Upper lobe of right lung (tissue), 1 donor: ENCODE measurements at places on chromosomes 5 and 9.

DNA sequence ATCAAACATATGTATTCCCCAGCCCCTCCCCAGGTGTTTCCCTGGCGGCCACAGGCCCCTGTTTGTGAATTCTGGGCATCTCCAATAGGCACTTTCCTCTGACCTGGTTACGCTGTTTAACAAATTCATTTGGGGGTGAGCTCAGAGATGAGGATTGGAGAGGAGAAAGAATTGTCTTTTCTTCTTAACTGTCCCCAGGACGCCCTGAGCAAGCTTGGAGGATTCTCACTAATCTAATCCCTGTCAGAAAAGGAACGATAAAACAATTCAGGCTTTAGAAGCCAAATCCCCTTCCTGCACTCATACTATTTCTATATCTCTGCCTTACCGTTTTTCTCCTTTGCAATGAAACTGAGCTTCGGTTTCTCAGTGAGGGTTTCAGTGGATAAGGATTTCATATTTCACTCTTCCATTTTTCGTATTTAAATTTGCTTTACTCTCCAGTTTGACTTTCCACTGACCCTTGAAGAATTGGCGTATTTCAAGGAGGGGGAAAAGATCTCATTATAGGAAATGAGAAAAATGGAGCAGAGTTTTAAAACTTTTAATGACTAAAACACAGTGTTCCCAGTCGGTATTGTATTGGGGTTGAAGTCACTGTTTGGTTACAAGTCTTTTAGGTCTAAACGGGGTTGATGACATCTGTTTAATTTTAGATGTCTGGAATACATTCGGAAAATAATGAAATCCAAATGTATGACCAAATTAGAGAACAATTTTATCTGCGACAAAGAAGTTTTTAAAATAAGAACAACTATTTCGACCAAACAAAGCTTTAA, 180.1 kb downstream of the MACROH2A1 start:
- no peak overlapping the region for H3K4me3 ChIP-seq
- H3K36me3 ChIP-seq: no peaks in the 10 kb centered on the region
- no peaks in the 10 kb centered on the region for H3K27me3 ChIP-seq
- no peaks in the 10 kb centered on the region for H3K4me1 ChIP-seq

DNA sequence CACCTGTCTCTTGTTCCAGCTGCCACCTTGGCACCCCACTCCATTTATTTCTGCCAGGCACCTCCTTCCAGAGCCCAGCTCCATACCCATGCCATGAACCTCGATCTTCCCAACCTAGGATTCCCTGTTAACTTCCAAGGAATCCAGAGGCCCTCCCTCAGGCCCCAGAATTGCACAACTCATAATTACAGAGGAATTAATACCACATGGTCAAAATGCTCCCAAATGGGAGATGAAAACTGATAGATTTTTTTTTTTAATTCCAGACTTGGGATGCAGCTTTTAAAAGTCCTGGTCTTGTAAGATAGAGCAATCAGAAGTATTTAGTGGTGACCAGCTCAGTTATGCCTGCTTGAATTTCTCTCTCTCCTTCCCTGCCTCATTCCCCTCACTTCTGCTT, 96.2 kb upstream of the CCDC112 start:
- H3K27me3 ChIP-seq: no peaks in the 10 kb centered on the region
- no peaks in the 10 kb centered on the region for H3K36me3 ChIP-seq
- no peak for DNase-seq
- H3K27ac ChIP-seq: no peak overlapping the region

GRCh38 chr5:137328463-137328862, 170.7 kb downstream of the SPOCK1 start:
- H3K4me1 ChIP-seq: no peaks in the 10 kb centered on the region
- H3K36me3 ChIP-seq: no peaks in the 10 kb centered on the region
- no peak overlapping the region for H3K4me3 ChIP-seq
- H3K27me3 ChIP-seq: no peaks in the 10 kb centered on the region
- DNase-seq: no peak

DNA sequence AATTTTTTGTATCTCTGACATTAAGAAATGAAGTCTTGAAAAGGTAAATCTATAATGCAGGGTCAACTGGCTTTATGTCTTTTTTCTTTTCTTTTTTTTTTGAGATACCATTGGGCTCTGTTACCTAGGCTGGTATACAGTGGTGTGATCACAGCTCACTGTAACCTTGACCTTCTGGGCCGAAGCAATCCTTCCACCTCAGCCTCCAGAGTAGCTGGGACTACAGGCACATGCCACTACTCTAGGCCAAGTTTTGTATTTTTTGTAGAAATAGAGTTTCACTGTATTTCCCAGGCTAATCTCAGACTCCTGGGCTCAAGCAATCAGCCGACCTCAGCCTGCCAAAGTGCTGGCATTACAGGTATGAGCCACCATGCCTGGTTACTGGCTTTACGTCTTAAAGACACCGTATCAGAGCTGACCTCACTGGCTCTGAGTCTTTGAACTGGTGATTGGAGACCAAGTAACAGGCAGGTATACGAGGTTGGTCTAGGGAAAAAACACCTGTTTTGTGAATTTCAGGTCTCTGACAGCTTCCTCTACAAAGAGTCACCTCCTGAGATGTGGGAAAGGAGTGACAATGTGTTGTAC, 70.4 kb upstream of the GPBP1 start:
- H3K36me3 ChIP-seq: no peaks in the 10 kb centered on the region
- no peaks in the 10 kb centered on the region for H3K27me3 ChIP-seq
- no peak overlapping the region for H3K27ac ChIP-seq
- DNase-seq: no peak

GRCh38 chr5:116038817-116039216, 6.5 kb downstream of the ARL14EPL start:
- no peak overlapping the region for H3K27ac ChIP-seq
- no peaks in the 10 kb centered on the region for H3K4me1 ChIP-seq
- DNase-seq: no peak
- peaks cover 8% of the 10 kb centered on the region for H3K27me3 ChIP-seq

- no peaks in the 10 kb centered on the region for H3K27me3 ChIP-seq
- no peak for DNase-seq
- no peak overlapping the region for H3K4me3 ChIP-seq
- H3K36me3 ChIP-seq: no peaks in the 10 kb centered on the region
Measured at GRCh38 chr9:27183131-27183530, 74.1 kb downstream of the TEK start.

DNA sequence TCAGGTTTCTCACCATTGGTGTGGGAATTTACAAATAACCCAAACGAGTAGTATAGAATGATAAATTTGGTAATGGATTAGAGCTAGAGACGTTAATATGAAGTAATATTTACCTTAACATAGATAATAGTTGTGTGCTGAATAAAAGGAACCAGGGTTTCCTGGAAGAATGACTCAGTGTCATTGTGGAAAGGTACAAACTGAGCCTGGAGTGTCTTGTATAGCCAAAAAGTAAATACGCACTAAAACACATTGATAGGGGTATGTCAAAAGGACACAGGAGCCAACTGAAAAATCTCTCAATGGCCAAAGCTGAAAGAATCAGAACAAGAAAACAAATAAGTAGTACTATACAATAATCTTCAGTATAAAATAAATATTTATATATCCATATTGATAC, 363.5 kb downstream of the SLCO4C1 start:
- no peak overlapping the region for H3K4me3 ChIP-seq
- H3K36me3 ChIP-seq: no peaks in the 10 kb centered on the region
- DNase-seq: no peak
- no peaks in the 10 kb centered on the region for H3K27me3 ChIP-seq

- H3K27ac ChIP-seq: no peak overlapping the region
- H3K4me1 ChIP-seq: no peaks in the 10 kb centered on the region
- no peaks in the 10 kb centered on the region for H3K36me3 ChIP-seq
- H3K4me3 ChIP-seq: no peak overlapping the region
- no peaks in the 10 kb centered on the region for H3K27me3 ChIP-seq
- DNase-seq: no peak
Measured at GRCh38 chr9:98342098-98342819, 86.8 kb upstream of the TBC1D2 start.

DNA sequence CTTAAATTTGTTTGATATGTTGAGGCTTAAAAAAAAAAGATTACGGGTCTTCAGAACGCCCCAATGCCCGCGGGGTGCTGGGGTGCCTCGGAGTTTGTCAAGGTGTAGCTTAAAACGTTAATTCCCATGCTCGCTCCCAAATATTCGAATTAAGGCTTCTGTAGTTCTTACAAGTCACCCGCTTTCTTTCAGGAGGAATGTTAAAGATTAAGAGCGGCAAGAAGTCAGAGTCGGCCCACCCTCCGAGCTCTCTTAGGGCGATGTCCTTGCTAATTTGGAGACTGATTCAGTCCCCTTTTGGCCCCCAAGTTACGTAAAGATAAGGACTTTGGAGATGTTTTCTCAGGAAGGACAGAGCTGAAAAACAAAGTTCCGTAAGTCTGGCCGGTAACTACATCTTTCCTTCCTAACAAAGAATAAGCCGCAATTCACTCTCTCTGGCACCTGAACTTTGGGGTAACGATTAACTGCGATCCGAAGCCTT, 746 bp upstream of the NPM1 start:
- H3K4me3 ChIP-seq: peak overlapping the region; percentile 92
- peaks cover 18% of the 10 kb centered on the region for H3K36me3 ChIP-seq
- peak overlapping the region; percentile 91 for H3K27ac ChIP-seq
- peak; percentile 29 for DNase-seq
- peaks cover 31% of the 10 kb centered on the region for H3K4me1 ChIP-seq

DNA sequence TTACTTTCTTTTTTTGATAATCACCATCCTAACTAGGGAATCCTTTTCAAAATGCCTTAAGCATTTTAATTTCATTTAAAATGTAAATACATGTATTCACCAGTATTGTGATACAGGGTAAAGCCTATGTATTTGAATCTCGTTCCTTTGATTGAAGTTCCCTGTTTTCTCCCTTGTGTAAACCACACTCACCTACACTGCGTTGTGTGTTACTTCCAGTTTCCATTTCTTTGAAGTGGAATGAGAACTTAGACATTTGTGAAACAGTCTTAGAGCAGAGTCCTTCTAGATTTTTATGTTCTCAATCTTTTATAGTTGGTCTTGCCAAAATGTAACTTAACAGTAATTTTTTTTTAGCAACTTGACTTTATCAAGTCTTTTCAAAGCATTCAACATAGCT, 101.4 kb downstream of the ZNF462 start:
- no peaks in the 10 kb centered on the region for H3K27me3 ChIP-seq
- DNase-seq: no peak
- H3K4me1 ChIP-seq: no peaks in the 10 kb centered on the region
- no peaks in the 10 kb centered on the region for H3K36me3 ChIP-seq
- no peak overlapping the region for H3K4me3 ChIP-seq

GRCh38 chr5:144436007-144436406, 265.3 kb downstream of the KCTD16 start:
- H3K27ac ChIP-seq: no peak overlapping the region
- DNase-seq: no peak
- no peaks in the 10 kb centered on the region for H3K36me3 ChIP-seq
- no peaks in the 10 kb centered on the region for H3K4me1 ChIP-seq
- H3K4me3 ChIP-seq: no peak overlapping the region

GRCh38 chr5:28014779-28015178, 976.4 kb upstream of the CDH9 start:
- no peaks in the 10 kb centered on the region for H3K27me3 ChIP-seq
- no peaks in the 10 kb centered on the region for H3K36me3 ChIP-seq
- H3K27ac ChIP-seq: no peak overlapping the region
- H3K4me1 ChIP-seq: no peaks in the 10 kb centered on the region

DNA sequence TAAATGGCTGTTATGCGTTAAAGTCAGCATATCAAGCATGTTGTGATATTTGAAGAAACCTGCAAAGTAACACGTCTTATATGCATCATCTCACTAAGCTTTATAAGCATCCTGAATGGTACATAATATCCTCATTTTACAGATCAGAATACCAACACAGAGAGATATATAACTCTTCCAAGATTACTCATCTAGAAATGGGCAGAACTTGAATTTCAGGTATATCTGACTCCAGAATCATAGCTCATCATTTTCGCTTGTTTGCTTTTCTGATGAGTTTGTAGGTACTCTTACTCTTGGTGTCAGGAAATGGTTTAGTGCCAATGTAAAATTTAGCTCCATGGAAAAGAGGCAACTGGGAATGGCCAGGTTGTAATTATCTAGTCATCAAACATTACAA, 232.3 kb upstream of the ANKH start:
- no peaks in the 10 kb centered on the region for H3K4me1 ChIP-seq
- no peak overlapping the region for H3K27ac ChIP-seq
- no peak overlapping the region for H3K4me3 ChIP-seq

- no peaks in the 10 kb centered on the region for H3K27me3 ChIP-seq
- H3K4me3 ChIP-seq: no peak overlapping the region
- no peak overlapping the region for H3K27ac ChIP-seq
- no peaks in the 10 kb centered on the region for H3K36me3 ChIP-seq
Measured at GRCh38 chr9:7237473-7238246, 479.9 kb downstream of the KDM4C start.

- peaks cover 64% of the 10 kb centered on the region for H3K36me3 ChIP-seq
- DNase-seq: no peak
Measured at GRCh38 chr9:120832807-120833206, 9.9 kb downstream of the PSMD5 start.

GRCh38 chr5:61332851-61333320, 828 bp downstream of the ZSWIM6 start:
- H3K27me3 ChIP-seq: no peaks in the 10 kb centered on the region
- DNase-seq: peak; percentile 84
- peak overlapping the region; percentile 96 for H3K4me3 ChIP-seq
- H3K27ac ChIP-seq: peak overlapping the region; percentile 78
- no peaks in the 10 kb centered on the region for H3K36me3 ChIP-seq

- no peak overlapping the region for H3K27ac ChIP-seq
- DNase-seq: no peak
- no peaks in the 10 kb centered on the region for H3K4me1 ChIP-seq
- H3K36me3 ChIP-seq: no peaks in the 10 kb centered on the region
Measured at GRCh38 chr5:86837610-86838009, 219.9 kb downstream of the COX7C start.

DNA sequence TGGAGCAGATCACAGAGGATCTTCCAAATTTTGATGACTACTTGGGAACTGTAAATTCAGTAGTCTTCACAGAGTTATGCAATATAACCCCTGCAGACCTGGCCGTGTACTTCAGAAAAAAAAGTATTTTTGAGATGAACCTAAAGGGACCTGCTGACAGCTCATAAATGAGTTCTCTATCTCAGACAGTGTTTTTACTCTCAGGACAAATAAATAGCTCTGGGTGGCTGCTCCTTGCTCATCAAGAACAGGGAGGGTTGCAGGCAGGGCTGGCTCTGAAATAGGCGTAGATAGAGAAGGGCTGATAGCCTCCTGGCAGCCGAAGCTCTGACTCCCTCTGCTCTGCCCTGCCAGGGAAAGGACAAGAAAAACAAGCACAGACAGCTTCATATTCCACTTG, 64.8 kb downstream of the PLAC8L1 start:
- DNase-seq: no peak
- no peaks in the 10 kb centered on the region for H3K4me1 ChIP-seq
- H3K27ac ChIP-seq: no peak overlapping the region
- no peaks in the 10 kb centered on the region for H3K27me3 ChIP-seq

- no peak overlapping the region for H3K4me3 ChIP-seq
- no peaks in the 10 kb centered on the region for H3K27me3 ChIP-seq
- H3K4me1 ChIP-seq: no peaks in the 10 kb centered on the region
Measured at GRCh38 chr9:120289098-120289497, 290.9 kb downstream of the CDK5RAP2 start.
